ENCODE measurements at places on chromosomes 6 and 20.

- DNase-seq = no peak
Observed at GRCh38 chr6:130671577-130671976, 155.6 kb upstream of the SMLR1 start.

DNA sequence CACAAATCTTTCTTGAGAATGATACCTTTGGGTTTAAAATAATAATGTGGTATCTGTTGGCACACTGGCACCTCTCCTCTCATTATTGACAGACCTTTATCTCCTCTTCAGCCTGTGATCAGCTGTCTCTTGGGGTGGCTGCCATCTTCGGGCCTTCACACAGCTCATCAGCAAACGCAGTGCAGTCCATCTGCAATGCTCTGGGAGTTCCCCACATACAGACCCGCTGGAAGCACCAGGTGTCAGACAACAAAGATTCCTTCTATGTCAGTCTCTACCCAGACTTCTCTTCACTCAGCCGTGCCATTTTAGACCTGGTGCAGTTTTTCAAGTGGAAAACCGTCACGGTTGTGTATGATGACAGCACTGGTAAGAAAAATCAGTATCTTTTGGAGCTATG is 232.8 kb downstream of the GRIK2 start:
- no peak for DNase-seq

DNA sequence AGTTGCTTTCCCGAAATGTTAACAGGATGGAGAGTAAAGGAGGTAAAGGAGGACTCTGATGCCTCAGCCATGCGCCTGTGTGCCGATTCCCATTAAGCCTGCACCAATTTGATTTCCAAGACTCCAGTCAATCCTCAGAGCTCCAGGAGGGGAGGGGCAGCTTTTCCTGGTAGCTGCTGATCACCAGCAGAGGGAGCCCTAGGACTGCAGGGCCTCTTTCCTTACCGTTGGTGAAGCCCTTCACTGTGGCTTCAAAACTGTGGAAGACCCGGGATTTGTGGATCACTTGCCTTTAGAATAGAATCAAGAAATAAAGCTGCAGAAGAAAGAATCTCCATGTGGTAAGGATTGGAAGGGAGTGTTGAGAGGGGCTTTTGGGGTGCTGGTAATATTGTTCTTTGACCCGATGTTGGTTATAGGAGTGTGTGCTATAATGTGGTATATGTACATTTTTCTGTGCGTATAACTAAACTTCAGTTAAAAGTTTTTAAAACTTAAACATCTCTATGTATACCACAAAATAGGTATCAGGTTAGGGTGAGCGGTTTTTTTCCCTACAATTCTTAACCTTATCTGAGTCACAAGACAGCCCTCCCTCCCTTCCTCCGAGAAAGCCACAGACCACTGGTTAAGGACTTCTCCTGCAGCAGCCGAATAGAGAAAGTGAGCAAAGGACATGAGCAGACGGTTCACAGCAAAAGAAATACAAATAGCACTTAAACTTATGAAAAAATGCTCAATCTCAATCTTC is 6.9 kb upstream of the OSER1 start:
- DNase-seq = peak; percentile 31

DNA sequence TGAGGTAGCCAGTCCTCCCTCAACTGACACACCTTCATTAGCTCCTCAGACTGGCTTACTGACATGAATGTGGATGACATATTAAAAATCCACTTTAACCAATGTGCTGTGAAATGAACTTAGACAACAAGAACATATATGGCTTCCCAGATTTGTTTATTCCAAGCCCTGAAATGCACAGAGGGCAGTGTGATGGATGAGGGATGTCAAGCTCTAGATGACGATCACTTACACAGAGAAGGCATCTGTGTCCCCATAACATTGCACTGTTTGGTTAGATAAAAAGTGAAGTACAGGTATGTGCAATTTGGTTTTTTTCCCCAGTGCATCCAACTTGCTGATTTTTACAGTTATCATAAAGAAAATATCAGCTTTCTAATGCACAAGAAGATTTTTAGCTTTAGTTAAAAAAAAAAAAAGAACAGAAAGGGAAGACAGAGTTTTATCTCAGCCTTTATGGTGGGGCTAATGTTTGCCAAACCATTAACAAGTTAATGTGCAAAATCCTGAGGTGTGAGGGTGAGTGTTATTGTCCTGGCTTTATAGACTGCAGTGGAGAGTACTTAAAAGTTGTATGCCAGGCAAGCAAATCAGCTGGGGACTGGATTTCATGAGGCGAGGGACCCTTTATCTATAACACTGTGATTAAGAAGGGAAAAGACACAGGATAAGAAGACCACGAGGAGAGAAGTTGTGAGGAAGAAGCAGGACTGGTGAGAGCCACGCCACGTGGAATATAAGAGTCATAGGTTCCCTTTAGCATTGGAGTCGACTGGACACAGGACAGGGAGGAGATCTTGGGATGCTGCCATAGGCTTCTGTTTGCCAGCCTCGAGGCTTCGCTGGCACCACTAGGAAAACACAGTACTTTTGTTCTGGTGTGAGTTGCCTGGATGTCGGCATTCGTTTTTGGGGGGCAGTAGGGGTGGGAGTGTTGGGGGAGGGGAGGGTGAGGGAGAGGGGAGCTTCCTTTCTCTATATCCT is 90.0 kb upstream of the BACH2 start:
- DNase-seq = no peak

GRCh38 chr6:160929361-160929760 is 62.2 kb upstream of the MAP3K4 start:
- DNase-seq = no peak

GRCh38 chr6:36979347-36979742 is 6.7 kb downstream of the MTCH1 start:
- DNase-seq = peak; percentile 24

GRCh38 chr6:138250053-138250452 is 31.8 kb upstream of the PBOV1 start:
- DNase-seq = peak; percentile 19

GRCh38 chr20:13428684-13429083 is 207.6 kb downstream of the ISM1 start:
- no peak for DNase-seq

GRCh38 chr6:65707126-65707826 is at the start of gene EYS:
Gene EYS, minus strand, starts transcription at chr6:65707226. Its CDS starts 211,816 bp downstream, at chr6:65495410.
- no peak for DNase-seq

GRCh38 chr6:4853782-4854511 is 77.7 kb downstream of the CDYL start:
- DNase-seq = peak; percentile 8

DNA sequence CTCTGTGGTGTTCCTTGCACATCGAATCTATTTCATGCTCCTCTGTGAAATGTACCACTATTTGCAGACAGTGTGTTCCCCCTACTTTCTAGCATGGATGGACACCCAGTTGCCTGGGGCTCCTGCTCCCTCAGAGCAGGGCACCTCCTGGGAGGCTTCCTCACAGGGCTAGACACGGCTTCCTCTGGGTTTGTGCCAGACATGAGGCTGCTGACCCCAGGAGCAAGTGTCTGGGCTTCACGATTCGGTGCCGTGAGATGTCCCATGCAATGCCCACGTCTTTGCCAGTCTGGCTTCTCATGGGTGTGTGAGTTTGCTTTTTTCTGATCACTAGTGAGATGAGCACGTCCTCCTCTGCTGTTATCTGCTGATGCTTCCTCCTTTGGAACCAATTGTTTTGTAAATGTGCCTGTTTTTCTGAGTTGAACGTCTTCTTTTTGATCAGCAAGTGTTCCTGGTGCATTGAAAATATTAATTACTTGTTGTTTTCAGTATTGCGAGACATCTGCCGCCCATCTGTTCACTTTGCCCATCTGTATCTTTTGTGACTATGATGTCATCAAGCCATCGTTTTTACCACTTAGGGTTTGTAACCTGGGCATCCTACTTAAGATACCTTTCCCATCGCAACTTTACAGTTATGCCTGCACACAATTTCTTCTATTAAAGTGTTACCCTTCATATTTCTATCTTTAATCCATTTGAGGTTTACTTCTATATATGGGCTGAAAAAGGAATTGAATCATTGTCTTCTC is 92.0 kb downstream of the TTLL2 start:
- DNase-seq = no peak

DNA sequence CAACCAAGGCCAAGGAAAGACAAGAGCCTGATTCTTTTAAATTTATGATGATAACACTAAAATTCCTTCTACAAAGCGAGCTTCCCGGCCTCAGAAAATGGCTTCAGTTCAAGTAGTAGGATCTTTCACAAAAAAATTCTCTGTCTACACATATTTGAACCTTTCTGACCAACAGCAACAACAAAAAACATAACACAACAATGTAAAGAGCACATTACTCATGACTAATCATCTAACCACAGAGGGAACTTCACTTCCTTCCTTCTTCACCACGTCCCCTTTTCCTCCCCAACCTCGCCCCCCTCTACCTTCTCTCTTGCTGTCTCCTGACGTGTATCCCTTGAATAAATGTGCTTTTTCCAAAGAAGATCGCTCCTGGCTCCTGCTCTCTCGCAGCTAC is 228.2 kb downstream of the MYLK4 start:
- peak; percentile 43 for DNase-seq

GRCh38 chr20:11712639-11713160 is 205.0 kb upstream of the BTBD3 start:
- DNase-seq = no peak

DNA sequence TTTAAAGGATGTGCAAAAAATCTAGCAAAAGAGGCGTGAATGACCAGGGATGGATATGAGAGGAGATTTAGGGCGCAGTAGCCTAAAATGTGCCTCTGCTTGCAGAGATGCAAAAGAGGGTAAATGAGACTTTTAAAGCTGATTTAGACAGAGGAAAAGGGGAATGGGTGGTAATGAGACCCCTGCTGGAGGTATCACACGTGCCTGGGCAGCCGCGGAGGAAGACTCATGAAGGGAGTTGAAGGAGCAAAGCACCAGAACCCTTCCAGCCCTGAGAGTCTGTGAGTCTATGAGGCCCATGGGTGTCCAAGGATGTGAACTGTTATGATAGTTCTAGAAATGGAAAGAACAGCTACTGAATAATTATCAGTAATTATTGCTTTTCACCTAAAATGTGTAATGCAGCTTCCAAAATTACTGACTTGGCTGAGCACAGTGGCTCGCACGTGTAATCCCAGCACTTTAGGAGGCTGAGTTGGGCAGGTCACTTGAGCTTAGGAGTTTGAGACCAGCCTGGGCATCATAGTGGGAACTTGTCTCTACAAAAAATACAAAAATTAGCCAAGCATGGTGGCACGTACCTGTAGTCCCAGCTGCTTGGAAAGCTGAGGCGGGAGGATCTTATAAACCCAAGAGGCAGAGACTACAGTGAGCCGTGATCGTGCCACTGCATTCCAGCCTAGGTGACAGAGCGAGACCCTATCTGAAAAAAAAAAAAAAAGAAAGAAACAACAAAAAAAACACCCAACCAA is 38.2 kb upstream of the TIAM2 start:
- no peak for DNase-seq

DNA sequence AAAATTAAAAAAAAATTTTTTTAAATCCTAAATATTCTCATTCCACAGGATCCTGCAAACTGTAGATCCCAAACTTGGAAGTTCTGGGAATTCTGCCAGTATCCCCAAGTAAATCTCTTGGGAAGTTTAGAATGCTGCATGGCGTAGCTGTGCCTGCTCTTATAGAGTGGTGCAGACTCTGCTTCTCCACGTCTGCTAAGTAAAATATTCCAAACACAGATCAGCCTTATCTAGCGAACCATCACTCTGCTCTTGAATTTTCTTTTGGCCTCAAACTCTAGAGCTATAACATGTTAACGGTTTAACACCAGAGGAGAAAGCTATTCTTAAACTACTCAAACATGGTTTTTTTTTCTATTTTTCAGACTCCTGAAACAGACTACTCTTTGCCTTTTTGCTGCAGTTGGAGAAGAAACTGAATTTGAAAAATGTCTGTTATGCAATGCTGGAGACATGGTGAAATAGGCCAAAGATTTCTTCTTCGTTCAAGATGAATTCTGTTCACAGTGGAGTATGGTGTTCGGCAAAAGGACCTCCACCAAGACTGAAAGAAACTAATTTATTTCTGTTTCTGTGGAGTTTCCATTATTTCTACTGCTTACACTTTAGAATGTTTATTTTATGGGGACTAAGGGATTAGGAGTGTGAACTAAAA is 138.5 kb upstream of the AKAP12 start:
- no peak for DNase-seq

GRCh38 chr6:26501482-26501986 is 1.4 kb downstream of the BTN1A1 start:
- DNase-seq = no peak

GRCh38 chr6:128397996-128398395 is 122.4 kb downstream of the PTPRK start:
- no peak for DNase-seq

GRCh38 chr20:63434599-63435378 is 37.7 kb downstream of the KCNQ2 start:
- peak; percentile 56 for DNase-seq

DNA sequence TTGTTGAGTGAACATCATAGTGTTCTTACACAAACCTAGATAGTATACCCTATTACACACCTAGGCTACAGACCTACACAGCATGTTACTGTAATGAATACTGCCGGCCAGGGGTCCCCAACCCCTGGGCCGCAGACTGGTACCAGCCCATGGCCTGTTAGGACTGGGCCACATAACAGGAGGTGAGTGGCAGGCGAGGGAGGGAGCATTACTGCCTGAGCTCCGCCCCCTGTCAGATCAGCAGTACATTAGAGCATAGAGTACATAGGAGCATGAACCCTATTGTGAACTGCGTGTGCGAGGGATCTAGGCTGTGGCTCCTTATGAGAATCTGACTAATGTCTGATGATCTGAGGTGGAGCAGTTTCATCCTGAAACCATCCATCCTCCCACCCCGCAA is 126.3 kb downstream of the PRND start:
- no peak for DNase-seq

DNA sequence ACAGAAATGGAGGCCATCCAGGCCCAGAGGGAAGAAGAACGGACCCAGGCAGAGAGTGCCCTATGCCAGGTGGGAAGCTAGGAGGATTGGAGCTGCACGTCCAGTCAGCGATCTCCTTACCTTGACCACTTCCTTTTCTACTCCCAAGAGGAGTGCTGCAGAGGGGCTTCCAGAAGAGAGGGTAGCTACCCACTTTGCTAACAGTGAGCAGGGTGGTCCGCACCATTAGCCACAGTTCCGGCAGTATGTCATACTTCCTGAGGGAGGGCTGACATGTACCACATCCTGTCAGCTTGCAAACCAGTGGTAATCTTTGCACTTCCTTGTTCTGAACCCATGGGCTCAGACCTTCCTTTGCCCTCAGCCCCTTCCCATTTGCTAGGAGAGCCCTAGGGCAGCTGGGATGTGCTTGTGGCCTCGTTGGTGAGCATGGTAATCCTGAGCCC is 35.4 kb downstream of the CEP250 start:
- no peak for DNase-seq

DNA sequence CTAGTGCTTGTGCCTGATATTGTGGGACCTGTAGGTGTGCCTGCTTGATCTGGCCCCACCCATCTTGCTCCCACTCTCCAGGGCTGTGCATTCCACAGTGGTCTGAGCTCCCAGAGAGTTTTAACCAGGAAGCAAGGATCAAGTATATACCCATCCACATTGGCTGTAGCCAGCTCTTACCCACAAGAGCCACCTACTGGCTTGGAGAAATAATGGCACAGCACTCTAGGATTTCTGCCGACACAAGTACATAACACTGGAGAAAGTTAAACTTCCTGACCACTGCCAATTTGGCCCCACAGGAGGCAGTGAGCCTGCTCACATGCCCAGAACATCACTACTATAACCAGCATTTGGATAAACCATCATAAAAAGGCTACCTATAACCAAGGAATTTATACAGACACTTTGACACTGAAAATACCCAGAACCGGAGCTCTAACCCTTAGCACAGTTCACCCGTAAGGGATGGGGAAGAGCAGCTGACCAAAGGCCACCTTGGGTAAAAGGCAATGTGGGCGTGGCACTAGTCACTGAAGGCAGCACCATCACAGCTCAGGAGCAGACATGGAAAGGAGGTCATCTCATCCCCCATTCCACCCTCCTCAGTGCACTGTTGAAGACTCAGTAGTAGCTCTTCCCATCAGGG is 440.4 kb downstream of the BTBD3 start:
- no peak for DNase-seq
